ENCODE measurements at places on chromosomes 7 and 10.

- no peak for DNase-seq
These were observed 444 bp upstream of the TNPO3 start for GRCh38 chr7:129055294-129055816.

DNA sequence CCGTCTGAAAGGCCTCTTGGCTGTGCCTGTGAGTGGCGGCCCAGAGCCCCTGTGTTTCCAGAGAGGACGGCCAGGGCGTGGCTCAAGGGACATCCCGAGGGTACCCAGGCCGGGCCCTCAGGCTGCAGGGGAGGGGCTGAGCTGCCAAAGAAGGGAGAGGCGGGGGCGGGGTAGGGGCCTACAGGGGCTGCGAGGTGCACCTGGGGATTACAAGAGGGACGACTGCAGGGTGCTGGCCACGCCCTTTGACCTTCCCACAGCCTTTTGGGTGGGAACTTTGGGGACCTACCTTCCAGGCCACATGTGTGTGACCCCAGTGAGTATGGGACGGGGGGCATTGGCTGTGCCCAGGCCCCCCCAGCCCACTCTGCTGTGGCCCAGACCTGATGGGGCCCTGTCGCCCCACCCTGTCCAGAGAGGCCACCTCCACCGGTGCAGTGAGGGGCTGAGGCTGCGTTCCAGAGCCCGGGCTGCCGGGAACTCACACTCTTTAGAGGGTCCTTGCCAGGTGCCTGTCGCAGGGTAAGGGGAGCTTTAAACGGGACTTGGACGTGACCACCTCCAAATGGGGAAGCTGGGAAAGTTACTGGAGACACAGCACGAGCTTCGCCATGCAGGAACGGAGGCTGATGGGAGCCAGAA is 19.0 kb upstream of the NKX6-2 start:
- DNase-seq = no peak

DNA sequence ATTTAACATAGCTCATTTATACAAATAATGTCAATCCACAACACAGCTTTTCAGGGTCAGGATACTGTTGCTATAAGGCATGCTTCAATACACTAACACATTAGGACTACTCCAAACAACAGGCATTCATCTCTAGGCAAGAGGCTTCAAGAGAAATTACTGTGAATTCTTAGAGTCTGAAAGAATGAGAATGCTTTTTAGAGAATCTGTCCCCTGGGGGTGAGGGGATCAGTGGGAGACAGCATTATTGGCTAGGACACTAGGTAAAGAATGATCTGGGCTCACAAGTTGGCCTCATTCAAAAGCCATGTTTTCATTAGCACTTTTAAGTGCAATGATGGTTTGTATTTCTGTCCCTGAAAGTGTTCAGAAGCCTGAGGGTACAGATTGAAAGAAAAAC is 132.6 kb downstream of the SEMA3D start:
- no peak for DNase-seq

DNA sequence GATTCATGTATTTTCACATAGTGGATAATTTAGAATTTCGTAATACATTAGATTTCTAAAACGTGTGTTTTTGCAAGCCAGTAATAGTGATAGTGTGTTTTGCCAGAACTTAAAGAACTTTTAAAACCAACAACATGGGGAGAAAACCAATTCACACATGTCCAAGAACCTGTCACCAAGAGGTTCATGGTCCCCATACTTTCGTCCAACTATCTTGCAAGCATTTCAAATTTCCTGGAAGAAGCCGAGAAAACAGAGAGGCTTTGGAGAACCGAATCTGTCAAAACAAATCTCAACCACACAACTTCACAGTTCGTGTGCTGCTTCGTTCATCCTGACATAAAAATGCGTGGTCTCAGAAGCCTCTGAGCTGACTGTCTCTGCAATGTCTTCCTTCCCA is 31.9 kb downstream of the GFRA1 start:
- DNase-seq = no peak

- no peak for DNase-seq
These were observed 437.5 kb downstream of the PLXNA4 start for GRCh38 chr7:132138817-132139216.

GRCh38 chr7:171912-172515 is 20.4 kb upstream of the FAM20C start:
- DNase-seq = no peak

GRCh38 chr10:4333459-4333894 is 492.5 kb upstream of the AKR1E2 start:
- DNase-seq = no peak

- no peak for DNase-seq
These were observed 204.6 kb downstream of the GLRX3 start for GRCh38 chr10:130340816-130341215.

DNA sequence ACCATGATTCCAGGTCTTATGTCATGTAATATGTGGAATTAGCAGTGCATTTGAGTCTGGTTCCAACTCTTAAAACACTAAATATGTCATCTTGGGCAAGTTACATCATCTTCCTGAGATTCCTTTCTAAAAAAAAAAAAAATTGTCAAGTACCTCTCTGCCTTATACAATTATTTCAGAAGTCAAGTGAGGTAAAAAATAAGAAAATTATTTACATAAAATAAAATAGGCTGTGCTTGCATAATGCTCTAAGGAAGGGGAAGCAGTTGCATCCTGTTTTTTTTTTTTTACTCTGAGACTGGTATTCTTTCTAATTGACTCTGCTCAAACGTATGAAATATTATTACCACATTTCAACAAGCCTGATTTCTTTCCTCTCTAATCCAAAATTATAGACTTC is 55.1 kb upstream of the SEMA3A start:
- DNase-seq = no peak

GRCh38 chr10:43225004-43225786 is 41.7 kb downstream of the RASGEF1A start:
- no peak for DNase-seq

GRCh38 chr7:68547799-68548198 is 1050.5 kb upstream of the AUTS2 start:
- no peak for DNase-seq

GRCh38 chr7:74222851-74223710 is 13.3 kb downstream of the LAT2 start:
- DNase-seq = no peak

DNA sequence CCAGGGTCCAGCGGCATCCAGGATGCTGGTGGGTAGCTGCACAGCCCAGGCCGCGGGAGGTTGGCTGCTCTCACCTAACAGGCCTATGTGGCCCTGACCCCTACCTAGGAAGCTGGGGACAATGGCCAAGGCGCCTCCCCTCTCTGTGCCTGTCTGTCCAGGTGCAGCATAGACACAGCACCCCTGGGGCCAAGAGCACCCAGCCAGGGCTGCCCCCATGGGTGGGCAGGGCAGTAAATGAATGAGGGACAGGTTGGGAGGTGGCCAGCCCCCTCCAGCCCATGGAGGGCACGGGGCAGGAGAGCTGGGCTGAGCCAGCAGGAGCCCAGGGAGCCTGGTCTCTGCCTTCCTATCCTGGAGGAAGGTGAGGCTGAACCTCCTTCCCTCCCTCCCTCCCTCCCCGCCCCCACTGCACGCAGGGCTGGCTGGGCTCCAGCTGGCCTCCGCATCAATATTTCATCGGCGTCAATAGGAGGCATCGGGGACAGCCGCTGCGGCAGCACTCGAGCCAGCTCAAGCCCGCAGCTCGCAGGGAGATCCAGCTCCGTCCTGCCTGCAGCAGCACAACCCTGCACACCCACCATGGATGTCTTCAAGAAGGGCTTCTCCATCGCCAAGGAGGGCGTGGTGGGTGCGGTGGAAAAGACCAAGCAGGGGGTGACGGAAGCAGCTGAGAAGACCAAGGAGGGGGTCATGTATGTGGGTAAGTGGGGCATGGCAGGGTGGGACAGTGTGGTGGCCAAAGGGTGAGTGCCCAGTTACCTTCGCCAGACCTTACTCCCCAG is at the start of gene SNCG:
SNCG (plus strand) TSS at position 484 of the 785 bp plus-strand sequence; CDS start at position 583, 99 bp downstream.
- DNase-seq = peak; percentile 32

- no peak for DNase-seq
These were observed 25.5 kb downstream of the JAZF1 start for GRCh38 chr7:28155019-28155660.
